ENCODE measurements at places on chromosomes 12 and 14.

- H3K4me1 ChIP-seq = no peaks in the 10 kb centered on the region
- H3K4me3 ChIP-seq = no peak overlapping the region
- no peak for DNase-seq
- no peaks in the 10 kb centered on the region for H3K36me3 ChIP-seq
- no peaks in the 10 kb centered on the region for H3K27me3 ChIP-seq
- H3K27ac ChIP-seq = no peak overlapping the region
These were observed 78.8 kb downstream of the KCNC2 start for GRCh38 chr12:75130811-75131210.

GRCh38 chr14:20387576-20387975 lies 25.7 kb downstream of the TEP1 start:
- H3K4me1 ChIP-seq = no peaks in the 10 kb centered on the region
- peaks cover 58% of the 10 kb centered on the region for H3K36me3 ChIP-seq
- H3K27ac ChIP-seq = no peak overlapping the region
- DNase-seq = no peak

DNA sequence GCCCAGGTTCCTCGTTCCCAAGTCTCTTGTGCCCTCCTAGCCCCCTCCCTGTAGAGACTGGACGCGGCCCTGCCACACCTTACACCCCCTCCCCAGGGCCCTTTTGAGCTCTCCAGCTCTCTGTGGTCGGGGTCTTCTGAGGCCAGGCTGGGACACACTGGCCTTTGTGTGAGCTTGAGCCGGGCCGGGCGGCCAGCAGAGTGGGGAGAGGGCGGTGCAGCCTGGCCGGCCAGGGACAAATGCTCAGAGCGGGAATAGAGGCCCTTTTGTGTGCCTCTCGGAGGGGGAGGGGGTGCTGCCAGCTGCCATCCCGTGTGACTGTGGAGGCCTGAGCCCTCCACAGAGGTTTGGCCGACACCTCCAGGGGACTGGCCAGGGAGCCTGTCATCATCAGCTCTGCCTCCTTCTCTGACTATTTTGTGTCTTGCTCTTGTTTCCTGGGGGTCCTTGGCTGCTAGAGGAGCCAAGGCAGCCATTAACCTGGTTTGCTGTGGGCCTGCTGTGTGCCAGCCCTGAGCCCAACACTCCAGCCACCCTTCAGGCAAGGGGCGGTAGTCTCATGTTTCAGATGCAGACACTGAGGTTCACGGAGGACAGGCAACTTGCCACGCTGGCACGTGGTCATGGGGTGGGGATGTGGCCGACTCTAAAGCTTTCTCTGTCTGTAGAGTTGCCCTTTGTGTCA lies 13.6 kb downstream of the FAM222A start:
- no peak overlapping the region for H3K4me3 ChIP-seq
- peaks cover 37% of the 10 kb centered on the region for H3K4me1 ChIP-seq
- H3K27me3 ChIP-seq = no peaks in the 10 kb centered on the region
- DNase-seq = peak; percentile 64
- H3K36me3 ChIP-seq = no peaks in the 10 kb centered on the region

DNA sequence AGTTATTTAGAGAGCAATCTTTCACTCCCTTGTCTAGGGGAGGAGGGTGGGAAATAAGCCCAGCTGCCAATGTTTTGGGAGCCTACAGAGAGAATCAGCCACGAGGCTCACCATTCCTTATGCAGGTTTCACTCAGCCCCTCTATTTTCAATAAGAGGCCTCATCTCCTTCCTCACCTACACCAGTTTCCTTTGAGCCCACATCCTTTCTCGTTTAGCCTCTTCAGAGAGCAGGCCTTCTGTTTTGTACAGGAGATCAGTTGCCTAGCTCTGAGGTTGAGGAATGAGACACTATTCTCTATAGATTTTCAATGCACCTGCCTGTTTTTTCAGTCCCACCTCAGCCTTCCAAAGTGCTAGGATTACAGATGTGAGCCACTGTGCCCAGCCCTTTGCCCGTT lies 17.9 kb downstream of the SNAPC1 start:
- no peak overlapping the region for H3K4me3 ChIP-seq
- no peaks in the 10 kb centered on the region for H3K27me3 ChIP-seq
- no peaks in the 10 kb centered on the region for H3K4me1 ChIP-seq
- no peak for DNase-seq
- no peak overlapping the region for H3K27ac ChIP-seq
- H3K36me3 ChIP-seq = peaks cover 5% of the 10 kb centered on the region

DNA sequence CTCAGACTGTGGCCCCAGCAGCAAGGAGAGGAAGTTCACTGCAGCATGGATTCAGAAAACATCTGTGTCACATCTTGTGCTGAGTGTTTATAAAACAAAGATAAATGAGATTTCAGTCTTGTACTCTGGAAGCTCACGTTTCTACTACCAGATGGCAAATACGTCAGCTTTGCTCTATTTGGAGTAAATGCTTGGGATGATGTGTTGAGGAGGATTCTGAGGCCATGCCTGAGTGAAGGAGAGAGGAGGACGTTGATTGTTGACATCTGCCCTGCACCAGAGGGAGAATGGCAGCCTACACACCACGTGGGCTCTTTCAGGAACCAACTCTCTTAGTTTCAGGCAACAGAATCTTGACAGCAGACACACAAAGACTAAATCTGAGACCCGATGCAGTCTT lies 188.9 kb downstream of the TMEM132C start:
- peak; percentile 77 for DNase-seq
- H3K36me3 ChIP-seq = no peaks in the 10 kb centered on the region
- H3K27me3 ChIP-seq = no peaks in the 10 kb centered on the region
- H3K4me3 ChIP-seq = no peak overlapping the region

DNA sequence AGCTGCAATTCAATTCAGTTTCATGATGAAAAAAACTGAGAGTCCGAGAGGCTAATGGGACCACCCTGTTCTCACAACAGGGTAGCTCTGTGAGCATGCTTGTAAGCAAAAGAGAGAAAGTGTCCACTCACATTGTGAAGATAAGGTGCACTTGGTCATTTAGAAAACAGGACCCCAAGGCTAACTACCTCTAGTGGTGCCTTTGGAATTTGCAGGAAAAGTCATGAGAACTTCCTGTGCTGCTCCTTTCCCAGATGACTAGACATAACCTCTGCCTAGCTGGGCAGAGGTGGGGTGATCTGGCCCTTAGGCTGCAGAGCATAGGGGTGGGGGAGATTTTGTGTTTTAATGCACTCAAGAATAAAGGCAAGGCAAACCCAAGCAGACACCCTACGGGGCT lies 118.9 kb downstream of the STAB2 start:
- no peak overlapping the region for H3K4me3 ChIP-seq
- DNase-seq = no peak
- no peaks in the 10 kb centered on the region for H3K4me1 ChIP-seq
- H3K27ac ChIP-seq = no peak overlapping the region
- no peaks in the 10 kb centered on the region for H3K36me3 ChIP-seq
- no peaks in the 10 kb centered on the region for H3K27me3 ChIP-seq

DNA sequence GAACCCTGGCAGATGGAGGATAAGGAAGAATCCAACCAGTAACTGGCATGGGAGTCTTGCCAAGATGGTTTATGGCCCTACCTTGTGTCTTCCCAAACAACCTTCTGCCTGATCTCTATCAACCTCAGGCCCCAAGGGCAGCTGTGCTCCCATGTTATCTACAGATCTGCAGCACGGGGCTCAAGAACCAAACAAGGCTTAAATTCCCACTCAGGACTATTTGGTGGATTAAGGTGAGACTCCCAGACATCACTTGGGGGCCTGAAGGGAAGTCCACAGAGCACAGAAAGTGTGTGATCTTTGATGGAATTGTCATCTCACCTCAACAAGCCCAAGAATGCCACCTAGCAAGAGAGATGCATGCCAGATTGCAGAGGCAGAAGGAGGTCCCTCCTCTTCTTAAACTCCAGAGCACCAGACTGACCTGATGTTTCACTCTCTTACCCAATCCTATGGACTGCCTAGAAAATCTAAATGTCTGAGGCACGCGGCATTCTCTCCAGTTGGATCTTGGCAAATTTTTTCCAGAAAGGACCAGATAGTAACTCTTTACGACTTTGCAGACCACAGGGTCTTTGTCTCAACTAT lies 759.5 kb upstream of the TBX3 start:
- no peaks in the 10 kb centered on the region for H3K27me3 ChIP-seq
- no peak for DNase-seq
- no peaks in the 10 kb centered on the region for H3K4me1 ChIP-seq
- H3K36me3 ChIP-seq = no peaks in the 10 kb centered on the region
- H3K27ac ChIP-seq = no peak overlapping the region
- H3K4me3 ChIP-seq = no peak overlapping the region

DNA sequence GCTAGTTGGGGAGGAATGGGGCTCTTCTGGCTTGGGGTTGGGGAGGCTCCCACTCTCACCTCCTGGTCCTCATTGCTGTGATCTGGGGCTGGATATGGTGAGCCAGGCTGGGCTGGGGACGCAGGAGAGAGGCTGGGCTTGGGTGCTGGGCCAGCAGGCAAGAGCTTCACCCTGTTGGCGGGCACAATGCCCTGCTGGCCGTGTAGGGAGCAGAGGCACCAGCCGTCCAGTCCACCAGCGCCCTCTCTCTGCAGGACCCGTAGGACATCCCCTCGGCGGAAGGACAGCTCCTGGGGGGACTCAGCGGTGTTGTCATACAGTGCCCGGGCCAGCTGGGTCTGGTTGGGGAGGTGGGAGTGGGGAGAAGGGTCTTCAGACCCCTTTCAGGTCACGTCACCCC lies 4.5 kb downstream of the EFS start:
- DNase-seq = no peak
- H3K36me3 ChIP-seq = no peaks in the 10 kb centered on the region
- H3K27me3 ChIP-seq = no peaks in the 10 kb centered on the region
- H3K4me3 ChIP-seq = no peak overlapping the region
- no peaks in the 10 kb centered on the region for H3K4me1 ChIP-seq

DNA sequence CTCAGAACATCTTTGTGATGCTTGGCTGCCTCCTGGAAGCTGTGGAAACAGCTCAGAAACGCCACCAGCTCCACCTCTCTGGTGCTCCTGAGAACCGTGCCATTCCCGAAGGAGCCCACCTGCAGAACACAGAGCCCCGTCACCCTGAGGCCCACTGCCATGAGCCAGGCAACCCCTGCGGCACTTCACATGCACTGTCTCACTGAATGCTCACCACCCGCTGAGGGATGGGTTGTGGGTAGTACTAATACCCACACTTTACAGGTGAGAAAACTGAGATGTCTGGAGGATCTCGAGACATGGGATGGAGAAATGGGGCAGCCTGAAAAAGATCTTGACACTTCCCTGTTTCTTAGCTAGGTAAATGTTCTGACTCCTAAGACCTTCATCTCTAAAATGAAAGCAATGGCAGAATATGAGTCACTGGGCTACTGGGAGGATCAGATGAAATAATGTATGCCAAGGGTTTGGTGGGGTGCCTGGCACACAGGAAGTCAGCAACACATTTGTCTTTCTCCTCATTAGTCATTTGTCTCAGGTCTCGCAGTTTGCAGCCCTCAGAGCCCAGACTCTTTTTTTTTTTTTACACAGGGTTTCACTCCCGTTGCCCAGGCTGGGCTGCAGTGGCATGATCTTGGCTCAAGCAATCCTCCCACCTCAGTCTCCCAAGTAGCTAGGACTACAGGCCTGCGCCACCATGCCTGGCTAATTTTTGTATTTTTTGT lies 5.3 kb downstream of the OASL start:
- no peak overlapping the region for H3K27ac ChIP-seq
- H3K4me3 ChIP-seq = no peak overlapping the region
- no peaks in the 10 kb centered on the region for H3K36me3 ChIP-seq
- no peaks in the 10 kb centered on the region for H3K4me1 ChIP-seq
- no peak for DNase-seq

DNA sequence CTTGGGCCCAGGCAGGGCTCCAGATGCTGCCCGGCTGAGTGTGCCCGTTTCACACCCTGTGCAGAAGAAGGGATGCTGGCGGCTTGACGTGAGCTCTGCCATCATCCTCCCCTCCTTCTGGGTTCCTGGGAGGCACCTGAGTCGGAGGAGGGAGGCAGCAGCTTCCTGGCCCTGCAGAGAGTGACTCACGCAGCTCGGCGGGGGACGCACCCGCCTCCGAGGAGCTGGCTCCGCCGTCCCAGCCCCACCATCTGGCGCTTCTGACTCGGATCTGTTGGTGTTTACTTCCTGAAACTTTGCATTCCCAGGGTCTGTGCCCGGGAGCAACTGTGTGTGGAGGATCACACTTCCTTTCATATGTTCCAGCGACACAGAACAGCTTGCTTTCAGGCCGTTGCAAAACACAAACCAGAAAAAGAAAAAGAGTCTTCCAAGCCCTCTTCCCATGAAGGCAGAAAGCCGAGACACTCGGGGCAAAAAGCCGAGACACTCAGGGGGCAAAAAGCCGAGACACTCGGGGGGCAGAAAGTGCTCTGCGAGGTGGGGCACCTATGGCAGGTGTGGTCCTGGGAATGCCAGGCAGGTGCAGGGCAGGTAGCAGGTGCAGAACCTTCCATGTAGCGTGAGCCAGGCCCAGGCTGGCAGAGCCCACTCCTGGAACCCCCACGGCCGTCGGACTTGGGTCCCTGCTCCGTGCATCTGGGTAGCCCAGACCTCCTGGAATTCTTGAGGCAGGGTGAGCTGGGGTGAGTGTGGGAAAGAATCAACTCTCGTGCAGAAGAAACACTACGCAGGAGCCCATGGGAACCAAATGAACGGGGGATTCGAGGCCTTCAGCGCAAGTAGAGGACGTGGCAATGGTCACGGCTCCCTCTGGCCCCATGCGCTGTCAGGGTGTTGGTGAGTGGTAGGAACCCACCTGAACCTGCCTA lies 27.6 kb upstream of the GALNT9 start:
- peak; percentile 91 for DNase-seq
- no peaks in the 10 kb centered on the region for H3K36me3 ChIP-seq
- no peak overlapping the region for H3K27ac ChIP-seq
- no peak overlapping the region for H3K4me3 ChIP-seq
- no peaks in the 10 kb centered on the region for H3K27me3 ChIP-seq

GRCh38 chr12:105267711-105268110 lies 31.7 kb upstream of the APPL2 start:
- no peaks in the 10 kb centered on the region for H3K4me1 ChIP-seq
- no peak overlapping the region for H3K4me3 ChIP-seq

GRCh38 chr12:110619534-110619953 lies 5.6 kb downstream of the TCTN1 start:
- no peak overlapping the region for H3K4me3 ChIP-seq
- no peak overlapping the region for H3K27ac ChIP-seq
- peaks cover 2% of the 10 kb centered on the region for H3K36me3 ChIP-seq
- no peaks in the 10 kb centered on the region for H3K27me3 ChIP-seq

GRCh38 chr12:14408208-14408607 lies 42.7 kb downstream of the ATF7IP start:
- no peak overlapping the region for H3K27ac ChIP-seq
- H3K27me3 ChIP-seq = no peaks in the 10 kb centered on the region
- peaks cover 13% of the 10 kb centered on the region for H3K4me1 ChIP-seq
- no peaks in the 10 kb centered on the region for H3K36me3 ChIP-seq

GRCh38 chr12:52901715-52902541 lies 2.9 kb downstream of the KRT8 start:
- H3K4me3 ChIP-seq = no peak overlapping the region
- no peaks in the 10 kb centered on the region for H3K27me3 ChIP-seq
- H3K27ac ChIP-seq = no peak overlapping the region
- H3K36me3 ChIP-seq = peaks cover 22% of the 10 kb centered on the region
- no peak for DNase-seq

DNA sequence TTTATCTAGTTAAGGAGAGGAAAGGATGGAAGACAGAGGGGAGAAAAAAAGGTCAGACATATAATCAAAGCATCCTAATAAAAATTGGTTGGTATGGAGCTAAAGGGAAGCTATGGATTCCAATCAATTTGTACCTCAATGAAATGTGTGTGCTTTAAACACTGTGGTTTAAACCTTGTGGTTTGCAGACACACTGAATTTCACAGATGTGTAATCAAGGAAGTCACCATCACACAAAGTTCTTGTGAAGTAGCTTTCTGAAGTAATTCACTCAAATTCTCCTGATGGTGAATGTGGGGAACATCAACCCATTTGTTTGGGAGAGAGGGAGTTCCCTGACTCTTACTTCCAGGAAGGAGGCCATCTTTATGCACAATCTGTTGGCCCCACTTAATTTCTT lies 243.3 kb upstream of the KRR1 start:
- H3K36me3 ChIP-seq = no peaks in the 10 kb centered on the region
- no peak overlapping the region for H3K27ac ChIP-seq
- H3K27me3 ChIP-seq = no peaks in the 10 kb centered on the region
- no peak for DNase-seq
